Mucosa of gallbladder (tissue), 1 donor: ENCODE measurements at places on chromosomes 2 and 18.

DNA sequence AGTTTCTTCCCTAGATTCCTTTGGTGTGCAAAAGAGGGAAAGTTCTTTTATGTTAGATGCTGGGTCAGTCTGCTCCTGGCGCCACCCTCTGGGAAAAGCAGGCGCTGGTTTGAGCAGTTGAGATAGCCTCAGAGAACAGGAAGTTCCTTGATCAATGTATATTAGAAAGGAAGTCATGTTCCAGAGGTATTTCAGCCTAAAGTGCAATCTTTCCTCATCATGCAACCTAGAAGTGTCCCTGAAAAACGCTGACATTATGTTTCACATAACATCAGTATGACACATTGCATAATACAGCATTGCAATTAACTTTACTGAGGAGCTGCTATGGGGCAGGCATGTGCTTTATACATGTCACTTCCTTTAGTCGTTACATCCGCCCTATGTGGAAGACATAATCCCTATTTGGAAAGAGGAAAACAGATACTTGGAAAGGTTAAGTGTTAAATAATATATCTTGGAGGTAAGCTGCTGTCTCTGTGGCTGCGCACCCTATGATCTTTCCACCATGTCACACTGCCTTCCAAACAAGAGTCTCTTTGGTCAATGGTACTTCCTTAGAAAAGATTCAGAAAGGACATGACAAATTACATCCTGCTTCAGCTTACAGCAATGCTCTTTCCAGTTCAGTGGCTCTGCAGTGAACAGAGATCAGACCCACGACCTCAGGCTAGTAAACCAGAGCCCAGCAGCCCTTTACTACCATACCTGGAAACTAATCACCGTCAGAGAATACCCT is 369.7 kb downstream of the RAD51AP2 start:
- DNase-seq, result no peak

GRCh38 chr2:127043367-127044164 is 63.4 kb downstream of the BIN1 start:
- DNase-seq, result no peak

DNA sequence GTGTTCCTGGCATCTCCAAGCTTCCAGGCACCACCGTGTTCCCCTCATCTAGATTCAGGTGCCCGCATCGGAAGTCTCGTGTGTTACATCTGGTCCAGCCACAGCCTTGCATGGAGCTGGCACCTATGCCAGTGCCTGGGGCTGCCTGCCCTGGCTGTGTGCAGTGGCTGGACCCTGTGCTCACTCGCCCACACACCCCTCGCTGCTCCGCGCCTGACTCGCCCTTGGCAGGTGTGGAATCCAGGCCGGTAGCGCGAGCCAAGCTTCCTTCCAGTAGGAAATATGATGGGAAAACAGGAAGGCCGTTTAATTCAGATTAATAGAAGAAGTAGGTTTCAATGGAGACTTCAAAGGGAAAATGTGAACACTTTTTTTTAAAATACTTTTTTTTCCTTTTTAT is 78.0 kb downstream of the PTPN4 start:
- no peak for DNase-seq

GRCh38 chr2:95374921-95375471 is 27.5 kb upstream of the FAHD2A start:
- no peak for DNase-seq

GRCh38 chr2:200467806-200468681 is 41.8 kb downstream of the KCTD18 start:
- DNase-seq, result no peak

GRCh38 chr2:148917431-148917830 is 42.4 kb downstream of the KIF5C start:
- no peak for DNase-seq
